Stimulated activated CD8-positive, alpha-beta memory T cell treated with anti-CD3 and anti-CD28 coated beads, Interleukin-2, amount 100 ng/mL, for 1 hour (primary cell): ENCODE measurements at places on chromosomes 12 and 14.

DNA sequence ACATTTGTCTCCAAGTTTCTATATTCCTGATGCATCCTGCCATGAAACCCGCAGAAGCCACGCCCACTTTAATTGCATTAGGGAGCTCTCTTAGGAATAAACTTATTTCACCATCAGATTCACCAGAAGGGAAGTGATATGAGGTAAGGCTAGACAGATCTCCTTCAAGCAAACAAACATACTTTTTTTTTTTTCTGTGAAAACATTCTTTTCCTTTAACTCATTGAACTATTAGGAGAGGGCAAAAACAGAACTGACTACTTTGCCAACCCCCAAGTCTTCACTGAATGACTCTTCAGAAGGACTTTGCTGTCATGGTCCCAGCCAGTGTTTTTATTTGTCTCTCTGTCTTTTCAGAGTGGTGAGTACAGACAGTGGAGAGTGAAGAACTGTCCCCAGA is 48.4 kb downstream of the GTF2A1 start:
- DNase-seq = no peak

GRCh38 chr12:118979763-118980406 is 1.5 kb upstream of the SRRM4 start:
- no peak for DNase-seq

- DNase-seq = no peak
Measured at GRCh38 chr12:67681105-67681778, 32.7 kb downstream of the DYRK2 start.

DNA sequence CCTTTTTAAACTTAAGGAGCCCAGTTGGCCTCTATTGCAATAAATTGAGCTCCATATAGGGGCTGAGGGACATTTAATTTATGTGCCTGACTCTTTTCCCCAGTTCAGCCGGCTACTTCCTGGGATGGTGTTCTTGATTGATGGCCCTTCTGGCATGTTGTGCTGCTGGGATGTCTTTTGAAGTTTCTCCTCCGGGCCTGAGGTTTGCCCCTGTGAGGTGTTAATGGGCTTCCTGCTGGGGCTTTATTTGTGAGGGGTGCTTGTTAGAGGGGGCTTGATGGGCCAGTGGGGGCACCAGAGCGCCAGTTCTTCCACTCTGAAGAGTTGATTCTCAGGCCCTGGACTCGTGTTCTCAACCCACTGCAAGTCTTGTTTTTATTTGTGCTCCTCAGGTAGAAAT is 69.6 kb downstream of the CHST11 start:
- no peak for DNase-seq
